ENCODE measurements at places on chromosomes 6 and 20.

DNA sequence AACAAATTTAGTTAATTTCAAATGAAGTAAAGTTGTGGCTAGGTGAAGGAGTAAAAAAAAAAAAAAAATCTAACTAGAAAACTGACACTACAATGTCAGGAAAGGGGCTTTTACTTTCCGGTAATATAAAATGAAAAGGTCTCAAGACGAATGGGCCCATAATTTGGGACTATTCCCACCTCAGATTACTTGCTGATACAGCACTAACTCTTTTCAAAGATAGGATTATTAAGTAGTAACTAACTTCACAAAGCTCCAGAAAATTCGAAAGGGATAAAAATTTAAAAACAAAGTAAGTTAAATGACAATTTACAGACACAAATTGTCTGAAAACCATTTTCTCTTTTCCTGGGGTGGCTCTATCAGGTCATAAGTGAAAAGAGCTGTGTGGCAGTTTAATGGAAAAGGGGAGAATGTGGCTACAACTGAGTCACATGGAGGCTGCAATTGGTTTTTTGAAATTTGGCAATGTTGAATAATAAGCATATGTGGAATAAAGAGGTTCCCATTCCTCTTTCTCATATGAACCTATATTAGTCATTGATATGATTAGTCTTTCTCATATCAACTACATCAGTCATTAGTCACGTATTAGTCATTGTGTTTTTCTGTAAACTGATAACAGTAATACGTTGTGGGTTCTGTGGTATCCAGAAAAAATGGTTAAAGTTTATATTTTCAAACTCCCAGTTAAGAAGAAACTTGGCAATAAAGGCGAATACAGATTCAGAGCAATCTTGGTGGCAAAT, 78.0 kb downstream of the RWDD2A start:
- no peak overlapping the region for H3K4me3 ChIP-seq
- H3K27ac ChIP-seq: no peak overlapping the region
- no peaks in the 10 kb centered on the region for H3K4me1 ChIP-seq
- H3K36me3 ChIP-seq: no peaks in the 10 kb centered on the region
- DNase-seq: no peak
- no peaks in the 10 kb centered on the region for H3K27me3 ChIP-seq

DNA sequence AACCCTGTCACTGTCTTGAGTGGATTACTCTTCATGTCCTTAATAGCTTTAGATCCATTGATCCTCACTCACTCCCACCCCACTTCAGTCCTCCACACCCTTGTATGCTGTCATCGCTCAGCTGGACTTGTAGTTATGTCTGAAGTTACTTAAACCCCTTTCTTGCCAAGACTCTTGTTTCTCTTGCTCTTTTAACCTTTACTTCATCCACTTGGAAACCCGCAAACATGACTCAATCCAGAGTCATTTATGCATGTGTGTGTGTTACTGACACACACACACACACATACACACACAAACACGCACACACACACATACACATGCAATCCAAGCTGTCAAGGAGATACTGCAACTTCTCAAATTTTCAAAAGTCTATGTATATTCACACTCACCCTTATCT, 341.8 kb downstream of the SYNE1 start:
- no peaks in the 10 kb centered on the region for H3K27me3 ChIP-seq
- H3K4me1 ChIP-seq: peaks cover 18% of the 10 kb centered on the region
- DNase-seq: no peak

DNA sequence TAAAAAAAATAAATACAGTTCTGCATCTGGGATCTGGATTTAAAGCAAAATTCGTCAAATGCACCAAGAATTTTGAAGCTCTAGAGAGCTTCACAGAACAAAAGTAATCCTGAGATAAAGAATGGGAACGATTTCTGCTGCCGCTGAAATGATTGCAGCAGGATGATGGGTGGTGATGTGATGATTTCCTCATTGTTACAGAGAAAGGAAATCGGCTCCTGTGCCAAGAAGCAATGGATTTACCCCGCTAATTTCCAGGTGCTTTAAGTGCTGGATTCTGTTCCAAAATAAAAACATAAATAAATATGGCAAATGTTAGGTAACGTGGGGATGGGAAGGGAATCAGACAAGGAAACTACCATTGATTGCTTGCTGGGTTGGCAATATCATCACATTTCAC, 1067.9 kb upstream of the MAP3K7 start:
- no peaks in the 10 kb centered on the region for H3K27me3 ChIP-seq
- H3K4me1 ChIP-seq: no peaks in the 10 kb centered on the region
- DNase-seq: no peak

DNA sequence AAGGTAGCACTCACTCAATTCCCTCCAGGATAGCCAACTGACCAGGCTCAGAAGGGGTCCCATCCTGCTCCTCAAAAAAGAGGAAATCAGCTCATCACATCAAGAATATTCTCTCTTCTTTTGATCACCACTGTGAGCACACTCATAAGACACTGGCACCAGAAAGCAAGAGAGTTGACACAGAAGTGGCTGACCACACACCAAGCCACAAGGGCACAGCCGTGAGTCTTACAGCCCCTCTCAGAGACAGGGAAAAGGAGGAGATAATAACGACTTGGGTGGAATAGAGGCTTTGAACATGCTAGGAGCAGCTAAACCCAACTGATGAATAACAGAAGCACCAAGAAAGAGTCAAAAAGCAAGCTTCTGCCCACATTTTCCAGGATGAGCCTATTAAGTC, 249.1 kb upstream of the PREP start:
- H3K4me1 ChIP-seq: peaks cover 43% of the 10 kb centered on the region
- no peaks in the 10 kb centered on the region for H3K27me3 ChIP-seq
- no peak overlapping the region for H3K4me3 ChIP-seq
- no peak for DNase-seq
- H3K27ac ChIP-seq: peak overlapping the region; percentile 19
- H3K36me3 ChIP-seq: peaks cover 7% of the 10 kb centered on the region

GRCh38 chr6:150755042-150755441, 110.5 kb upstream of the MTHFD1L start:
- peaks cover 2% of the 10 kb centered on the region for H3K27me3 ChIP-seq
- DNase-seq: no peak
- H3K36me3 ChIP-seq: no peaks in the 10 kb centered on the region
- no peak overlapping the region for H3K4me3 ChIP-seq
- H3K4me1 ChIP-seq: no peaks in the 10 kb centered on the region

DNA sequence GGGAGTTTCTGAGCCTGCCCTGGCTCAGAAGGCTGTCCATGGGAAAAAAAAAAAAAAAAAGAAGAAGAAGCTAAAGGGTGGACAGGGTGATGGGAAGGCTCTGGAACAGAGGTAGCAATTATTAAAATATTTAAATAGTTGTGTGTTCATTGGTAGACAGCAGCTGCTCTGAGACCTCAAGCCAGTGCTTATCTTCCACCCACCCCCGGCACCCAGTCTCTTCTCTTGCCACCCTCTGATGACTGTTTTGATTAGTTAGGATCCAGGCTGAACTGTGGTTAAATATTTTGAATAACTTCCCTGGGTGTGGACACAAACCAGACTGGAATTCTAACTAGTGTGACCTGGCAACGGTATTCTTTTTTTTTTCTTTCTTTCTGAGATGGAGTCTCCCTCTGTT, 16.9 kb upstream of the SRSF3 start:
- H3K4me1 ChIP-seq: no peaks in the 10 kb centered on the region
- H3K27me3 ChIP-seq: peaks cover 5% of the 10 kb centered on the region
- H3K4me3 ChIP-seq: no peak overlapping the region
- H3K36me3 ChIP-seq: peaks cover 2% of the 10 kb centered on the region
- H3K27ac ChIP-seq: no peak overlapping the region

- no peaks in the 10 kb centered on the region for H3K4me1 ChIP-seq
- no peaks in the 10 kb centered on the region for H3K27me3 ChIP-seq
- no peak overlapping the region for H3K27ac ChIP-seq
- no peak for DNase-seq
- no peaks in the 10 kb centered on the region for H3K36me3 ChIP-seq
These were observed 241.9 kb downstream of the ADGB start for GRCh38 chr6:146840641-146841040.

GRCh38 chr20:1711826-1712601, 54.4 kb upstream of the SIRPG start:
- peaks cover 6% of the 10 kb centered on the region for H3K27me3 ChIP-seq
- H3K4me1 ChIP-seq: peaks cover 15% of the 10 kb centered on the region
- H3K27ac ChIP-seq: no peak overlapping the region

GRCh38 chr6:133432021-133432989, 191.1 kb downstream of the EYA4 start:
- H3K4me3 ChIP-seq: no peak overlapping the region
- H3K27me3 ChIP-seq: no peaks in the 10 kb centered on the region
- H3K4me1 ChIP-seq: no peaks in the 10 kb centered on the region
- no peaks in the 10 kb centered on the region for H3K36me3 ChIP-seq
- no peak overlapping the region for H3K27ac ChIP-seq

- no peak overlapping the region for H3K4me3 ChIP-seq
- DNase-seq: no peak
- H3K27me3 ChIP-seq: no peaks in the 10 kb centered on the region
- H3K36me3 ChIP-seq: no peaks in the 10 kb centered on the region
- no peaks in the 10 kb centered on the region for H3K4me1 ChIP-seq
- no peak overlapping the region for H3K27ac ChIP-seq
These were observed 32.8 kb upstream of the HS3ST5 start for GRCh38 chr6:114375541-114376192.

DNA sequence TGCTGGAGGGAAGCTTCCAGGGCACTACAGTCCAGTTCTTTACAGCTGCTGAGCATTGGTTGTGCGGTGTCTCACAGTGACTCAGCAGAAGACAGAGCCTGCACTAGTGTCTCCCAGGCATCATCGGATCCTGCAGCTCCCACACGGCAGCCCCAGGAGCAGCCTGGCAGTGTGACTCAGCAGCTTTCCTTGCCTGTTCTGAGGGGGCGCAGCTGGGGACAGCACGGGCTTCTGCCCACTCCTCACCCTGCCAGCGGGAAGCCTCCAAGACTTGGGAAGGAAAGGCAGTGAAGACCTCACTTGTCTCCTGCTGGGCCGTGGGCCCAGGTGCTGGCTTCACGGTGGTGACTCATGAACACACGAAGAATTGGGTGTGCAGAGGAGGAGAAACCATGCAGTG, 165.4 kb downstream of the SYNDIG1 start:
- DNase-seq: no peak
- H3K27me3 ChIP-seq: peaks cover 2% of the 10 kb centered on the region
- no peak overlapping the region for H3K4me3 ChIP-seq
- no peaks in the 10 kb centered on the region for H3K36me3 ChIP-seq
- peaks cover 2% of the 10 kb centered on the region for H3K4me1 ChIP-seq
- H3K27ac ChIP-seq: no peak overlapping the region

- H3K4me1 ChIP-seq: peaks cover 14% of the 10 kb centered on the region
- peaks cover 3% of the 10 kb centered on the region for H3K27me3 ChIP-seq
- H3K27ac ChIP-seq: no peak overlapping the region
- H3K36me3 ChIP-seq: no peaks in the 10 kb centered on the region
- H3K4me3 ChIP-seq: no peak overlapping the region
- DNase-seq: no peak
These were observed 413.5 kb downstream of the BCKDHB start for GRCh38 chr6:80519811-80520594.

- peaks cover 7% of the 10 kb centered on the region for H3K27me3 ChIP-seq
- no peak for DNase-seq
- no peaks in the 10 kb centered on the region for H3K36me3 ChIP-seq
- no peak overlapping the region for H3K4me3 ChIP-seq
- H3K4me1 ChIP-seq: peaks cover 4% of the 10 kb centered on the region
These were observed 65.7 kb downstream of the SULF2 start for GRCh38 chr20:47719625-47720024.

DNA sequence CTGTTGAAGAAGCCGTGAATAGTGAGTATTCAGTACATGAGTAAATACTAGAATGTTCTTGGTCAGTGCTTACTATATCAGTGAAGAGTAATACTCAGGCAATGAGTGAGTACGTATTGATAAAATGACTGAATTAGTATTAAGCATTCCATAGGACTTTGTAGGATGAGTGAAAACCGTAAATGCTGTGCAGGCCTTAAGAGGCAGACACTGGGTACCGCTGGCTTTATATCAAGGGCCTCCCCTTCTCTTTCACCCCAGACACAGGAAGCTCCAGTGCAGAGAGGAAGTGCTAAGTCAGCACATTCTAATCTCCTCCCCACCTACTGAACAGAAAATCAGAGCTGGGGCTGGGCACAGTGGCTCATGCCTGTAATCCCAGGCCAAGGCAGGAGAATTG, 24.2 kb downstream of the POFUT1 start:
- peak overlapping the region; percentile 95 for H3K27ac ChIP-seq
- peaks cover 40% of the 10 kb centered on the region for H3K4me1 ChIP-seq
- peak overlapping the region; percentile 69 for H3K4me3 ChIP-seq

GRCh38 chr20:19137641-19138040, 74.8 kb upstream of the SLC24A3 start:
- H3K4me3 ChIP-seq: no peak overlapping the region
- no peak for DNase-seq
- no peaks in the 10 kb centered on the region for H3K27me3 ChIP-seq
- no peak overlapping the region for H3K27ac ChIP-seq

GRCh38 chr6:42142118-42142835, at the start of gene C6orf132:
Gene C6orf132 (minus strand): TSS chr6:42142620. CDS start chr6:42142444, 176 bp downstream.
- peaks cover 40% of the 10 kb centered on the region for H3K27me3 ChIP-seq
- DNase-seq: no peak
- H3K27ac ChIP-seq: no peak within 1 kb of the TSS
- no peaks in the 10 kb centered on the region for H3K36me3 ChIP-seq
- H3K4me3 ChIP-seq: peak within 1 kb of the TSS; percentile 51

GRCh38 chr20:33568868-33569801, 79.2 kb downstream of the CBFA2T2 start:
- no peak for DNase-seq
- no peak overlapping the region for H3K27ac ChIP-seq
- H3K36me3 ChIP-seq: peaks cover 2% of the 10 kb centered on the region
- H3K4me1 ChIP-seq: peaks cover 12% of the 10 kb centered on the region
- no peak overlapping the region for H3K4me3 ChIP-seq
- H3K27me3 ChIP-seq: no peaks in the 10 kb centered on the region

- no peak overlapping the region for H3K4me3 ChIP-seq
- no peaks in the 10 kb centered on the region for H3K4me1 ChIP-seq
- DNase-seq: no peak
- peaks cover 8% of the 10 kb centered on the region for H3K27me3 ChIP-seq
- H3K36me3 ChIP-seq: no peaks in the 10 kb centered on the region
- H3K27ac ChIP-seq: no peak overlapping the region
These were observed 220.2 kb upstream of the EXOC2 start for GRCh38 chr6:912871-913835.

DNA sequence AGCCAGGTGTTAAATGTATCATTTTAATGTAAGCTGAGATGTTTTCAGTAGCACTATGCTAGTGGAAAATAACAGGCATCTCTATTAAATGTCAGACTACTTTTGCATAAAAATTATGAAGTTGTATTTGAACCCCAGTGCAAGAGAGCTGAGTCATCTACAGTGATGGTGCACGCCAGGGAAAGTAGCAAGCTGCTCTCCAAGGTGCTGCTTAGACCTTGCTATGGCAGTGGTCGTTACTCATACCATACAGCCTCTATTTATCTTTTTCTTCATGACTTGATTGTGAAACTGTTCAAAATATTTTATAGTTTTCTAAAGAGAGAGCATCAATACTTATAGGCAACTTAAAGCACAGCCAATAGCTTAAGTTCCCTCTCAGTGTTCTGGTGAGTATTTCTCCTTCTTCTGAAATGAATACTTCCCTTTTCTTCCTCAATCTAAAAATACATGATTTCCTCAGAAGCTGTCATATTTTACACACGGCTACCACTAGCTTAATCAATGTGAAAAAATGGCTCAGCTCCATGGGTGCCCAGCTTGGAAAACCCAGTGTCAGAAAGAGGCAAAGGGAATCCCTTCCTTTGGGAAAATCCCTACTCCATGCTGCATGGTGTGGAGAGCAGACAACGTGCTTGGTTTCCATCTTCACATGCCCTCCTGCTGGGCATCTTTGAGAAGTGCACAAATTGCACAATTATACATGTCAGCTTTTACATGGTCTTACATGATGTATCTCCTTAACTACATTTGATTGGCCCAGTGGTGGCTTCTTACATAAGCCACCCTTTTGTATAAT, 105.6 kb downstream of the ELOVL4 start:
- H3K27ac ChIP-seq: no peak overlapping the region
- H3K36me3 ChIP-seq: no peaks in the 10 kb centered on the region
- DNase-seq: no peak
- H3K27me3 ChIP-seq: peaks cover 4% of the 10 kb centered on the region
